ENCODE measurements at places on chromosomes 11 and 22.

DNA sequence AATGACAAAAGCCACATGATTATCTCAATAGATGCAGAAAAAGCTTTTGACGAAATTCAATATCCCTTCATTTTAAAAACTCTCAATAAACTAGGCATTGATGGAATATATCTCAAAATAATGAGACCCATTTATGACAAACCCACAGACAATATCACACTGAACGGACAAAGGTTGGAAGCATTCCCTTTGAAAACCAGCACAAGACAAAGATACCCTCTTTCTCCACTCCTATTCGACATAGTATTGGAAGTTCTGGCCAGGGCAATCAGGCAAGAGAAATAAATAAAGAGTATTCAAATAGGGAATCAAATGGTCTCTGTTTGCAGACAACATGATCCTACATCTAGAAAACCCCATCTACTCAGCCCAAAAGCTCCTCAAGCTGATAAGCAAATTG lies 52.0 kb downstream of the CASP12 start:
- H3K4me3 ChIP-seq, result no peak overlapping the region
- H3K27me3 ChIP-seq, result no peaks in the 10 kb centered on the region
- H3K27ac ChIP-seq, result no peak overlapping the region

DNA sequence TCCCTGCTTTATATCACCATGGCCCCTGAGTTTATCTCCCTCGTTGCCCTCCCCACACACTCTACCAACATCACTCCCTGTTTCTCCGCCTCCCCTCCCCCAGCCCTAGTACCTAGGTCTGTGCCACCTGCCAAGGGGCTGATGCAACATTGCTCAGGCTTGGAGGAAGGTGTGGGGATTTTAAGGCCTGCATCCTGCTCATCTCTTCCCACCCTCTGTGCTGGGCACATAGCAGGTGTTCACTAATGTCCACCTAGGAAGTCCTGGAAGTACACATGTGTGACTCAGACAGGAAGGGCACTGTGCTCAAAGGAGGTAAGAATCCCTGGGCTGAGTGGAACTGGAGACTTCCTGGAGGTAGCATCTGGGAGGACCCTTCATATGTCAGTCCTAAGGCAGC lies 37.0 kb downstream of the PDE2A start:
- H3K36me3 ChIP-seq, result no peaks in the 10 kb centered on the region
- no peak for DNase-seq
- H3K4me3 ChIP-seq, result no peak overlapping the region
- no peaks in the 10 kb centered on the region for H3K4me1 ChIP-seq
- no peak overlapping the region for H3K27ac ChIP-seq
- H3K27me3 ChIP-seq, result peaks cover 13% of the 10 kb centered on the region

DNA sequence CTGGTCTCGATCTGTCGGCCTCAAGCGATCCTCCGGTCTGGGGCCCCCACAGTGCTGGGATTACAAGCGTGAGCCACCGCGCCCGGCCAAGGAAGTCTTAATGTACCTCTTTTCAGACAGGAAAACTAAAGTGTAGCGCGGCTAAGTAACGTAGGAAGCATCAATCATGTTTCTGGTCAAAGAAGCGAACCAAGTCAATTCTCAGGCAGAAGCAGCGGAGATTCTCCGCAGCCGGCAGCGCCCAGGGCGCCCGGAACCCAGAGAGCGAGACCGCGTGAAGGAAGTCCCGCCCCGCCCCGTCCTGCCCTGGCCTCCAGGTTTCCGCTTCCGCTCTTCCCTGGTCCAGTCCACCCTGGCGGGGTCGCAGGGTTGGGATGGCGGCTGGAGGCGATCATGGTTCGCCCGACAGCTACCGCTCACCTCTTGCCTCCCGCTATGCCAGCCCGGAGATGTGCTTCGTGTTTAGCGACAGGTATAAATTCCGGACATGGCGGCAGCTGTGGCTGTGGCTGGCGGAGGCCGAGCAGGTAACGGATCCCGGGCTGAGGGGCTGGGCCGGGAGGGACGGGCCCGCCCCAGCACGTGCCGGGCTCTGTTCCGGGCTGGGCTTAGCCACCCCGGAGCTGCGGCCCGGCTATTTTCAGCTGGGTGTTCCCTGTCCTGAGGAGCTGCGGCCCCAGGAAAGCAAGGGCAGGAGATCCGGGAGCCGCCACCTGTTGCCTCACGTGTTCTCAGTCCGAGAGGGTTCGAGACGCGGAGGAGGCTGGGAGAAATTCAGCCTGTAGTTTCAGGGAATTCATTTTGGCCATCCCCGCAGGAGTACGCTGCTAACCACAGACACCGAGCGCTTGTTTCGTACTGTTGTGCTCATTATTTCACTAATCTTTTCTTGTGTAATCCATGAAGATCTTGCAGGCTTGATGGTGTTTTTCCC lies at the start of gene ADSL:
TSS of gene ADSL (plus strand) at position 316 of the 934 bp plus-strand sequence. CDS start at position 375, 59 bp downstream.
- peak; percentile 90 for DNase-seq
- peak within 1 kb of the TSS; percentile 71 for H3K4me3 ChIP-seq
- peaks cover 39% of the 10 kb centered on the region for H3K36me3 ChIP-seq
- H3K27me3 ChIP-seq, result no peaks in the 10 kb centered on the region
- peaks cover 15% of the 10 kb centered on the region for H3K4me1 ChIP-seq

DNA sequence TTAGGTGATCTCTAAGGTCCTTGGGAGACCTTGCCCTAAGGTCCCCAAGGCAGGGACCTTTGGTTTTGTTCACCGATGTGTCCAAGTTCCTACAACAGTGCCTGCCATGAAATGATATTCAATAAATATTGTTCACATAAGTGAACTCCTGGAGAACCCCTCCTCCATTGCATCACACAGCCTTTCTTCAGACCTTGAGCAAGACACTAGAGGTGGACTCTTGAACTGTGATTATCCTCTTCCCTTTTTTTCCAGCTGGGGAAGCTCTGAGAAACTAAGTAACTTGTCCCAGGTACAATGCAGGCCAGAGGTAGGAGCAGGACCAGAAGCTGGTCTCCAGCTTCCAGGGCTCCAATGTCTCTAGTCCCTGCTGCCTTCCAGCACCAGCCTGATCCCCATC lies 76.6 kb upstream of the LMO1 start:
- H3K27ac ChIP-seq, result no peak overlapping the region
- H3K4me1 ChIP-seq, result peaks cover 16% of the 10 kb centered on the region
- no peaks in the 10 kb centered on the region for H3K36me3 ChIP-seq
- no peak for DNase-seq
- H3K4me3 ChIP-seq, result no peak overlapping the region

DNA sequence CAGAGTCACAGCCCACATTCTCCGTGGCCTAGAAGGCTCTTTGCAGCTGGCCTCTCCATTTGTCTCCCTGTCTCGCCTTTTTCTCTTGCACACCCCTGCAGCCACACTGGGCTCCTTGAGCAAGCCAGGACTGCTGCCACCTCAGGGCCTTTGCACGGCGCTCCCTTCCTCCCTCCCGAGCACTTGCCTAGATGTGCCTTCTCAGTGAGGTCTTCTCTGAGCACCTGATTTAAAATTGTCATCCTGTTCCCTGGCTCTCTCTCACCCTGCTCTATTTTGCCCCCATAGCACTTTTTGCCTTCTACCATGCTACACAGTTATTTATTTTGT lies 102.9 kb upstream of the THY1 start:
- H3K27me3 ChIP-seq, result no peaks in the 10 kb centered on the region
- H3K4me1 ChIP-seq, result no peaks in the 10 kb centered on the region
- no peaks in the 10 kb centered on the region for H3K36me3 ChIP-seq
- no peak overlapping the region for H3K27ac ChIP-seq

DNA sequence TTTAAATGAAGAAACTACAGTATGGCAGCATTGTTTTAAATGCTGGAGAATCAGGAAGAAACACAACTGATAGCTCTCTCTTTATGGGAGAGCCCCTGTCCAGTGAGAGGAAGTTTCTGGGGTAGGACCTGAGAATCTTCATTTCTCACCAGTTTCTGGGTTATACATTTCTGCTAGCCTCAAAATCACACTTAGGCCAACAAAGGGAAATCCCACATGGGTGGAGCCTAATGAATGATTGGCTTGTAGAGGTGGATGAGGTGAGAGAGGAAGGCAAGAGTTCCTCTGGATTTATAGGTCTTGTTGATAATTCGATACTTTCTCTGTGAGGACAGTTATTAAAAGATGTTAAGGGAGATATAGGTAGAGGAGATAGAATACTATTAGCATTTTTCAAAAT lies 1397.3 kb upstream of the TENM4 start:
- H3K36me3 ChIP-seq, result no peaks in the 10 kb centered on the region
- no peak overlapping the region for H3K4me3 ChIP-seq
- H3K4me1 ChIP-seq, result no peaks in the 10 kb centered on the region

DNA sequence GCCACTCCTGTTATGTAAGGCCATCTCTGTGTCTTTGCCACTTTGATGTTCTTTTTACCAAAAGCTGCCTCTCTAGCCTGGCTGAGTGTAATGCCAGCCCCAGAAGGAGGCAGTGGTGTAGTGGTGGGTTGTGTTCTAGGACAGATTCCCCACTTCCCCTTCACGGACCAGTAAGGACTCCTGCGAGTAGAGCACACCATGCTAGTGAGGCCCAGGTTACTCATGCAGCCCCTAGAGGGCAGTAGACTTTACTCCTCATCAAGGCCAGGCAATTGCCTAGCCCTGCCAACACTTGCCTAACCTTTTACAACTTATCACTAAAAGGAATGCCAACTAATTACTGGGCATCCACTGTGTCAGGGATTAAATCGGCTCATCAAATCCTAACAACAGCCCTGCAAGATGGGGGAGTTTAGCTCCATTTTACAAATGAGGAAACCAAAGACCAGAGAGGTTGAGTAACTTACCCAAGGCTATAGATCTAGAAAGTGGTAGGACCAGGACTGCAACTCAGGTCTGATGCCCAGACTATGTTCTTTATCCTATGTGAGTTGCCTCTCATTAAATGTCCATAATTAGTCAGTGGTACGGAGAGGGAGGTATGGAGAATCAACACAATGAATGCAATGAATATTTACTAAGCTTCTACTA lies 75.3 kb downstream of the APIP start:
- no peaks in the 10 kb centered on the region for H3K36me3 ChIP-seq
- H3K27ac ChIP-seq, result no peak overlapping the region
- no peaks in the 10 kb centered on the region for H3K4me1 ChIP-seq
- no peak overlapping the region for H3K4me3 ChIP-seq
- H3K27me3 ChIP-seq, result no peaks in the 10 kb centered on the region
